NCI-H1436 (cell line): ENCODE measurements at places on chromosomes 7 and 10.

GRCh38 chr7:107315716-107316220, 147.0 kb downstream of the HBP1 start:
- DNase-seq = no peak

GRCh38 chr7:132604121-132604520, 27.9 kb upstream of the PLXNA4 start:
- no peak for DNase-seq

GRCh38 chr7:45584261-45585210, 10.4 kb downstream of the ADCY1 start:
- DNase-seq = no peak

- DNase-seq = no peak
Observed at GRCh38 chr7:2734084-2734686, 46.2 kb downstream of the AMZ1 start.

DNA sequence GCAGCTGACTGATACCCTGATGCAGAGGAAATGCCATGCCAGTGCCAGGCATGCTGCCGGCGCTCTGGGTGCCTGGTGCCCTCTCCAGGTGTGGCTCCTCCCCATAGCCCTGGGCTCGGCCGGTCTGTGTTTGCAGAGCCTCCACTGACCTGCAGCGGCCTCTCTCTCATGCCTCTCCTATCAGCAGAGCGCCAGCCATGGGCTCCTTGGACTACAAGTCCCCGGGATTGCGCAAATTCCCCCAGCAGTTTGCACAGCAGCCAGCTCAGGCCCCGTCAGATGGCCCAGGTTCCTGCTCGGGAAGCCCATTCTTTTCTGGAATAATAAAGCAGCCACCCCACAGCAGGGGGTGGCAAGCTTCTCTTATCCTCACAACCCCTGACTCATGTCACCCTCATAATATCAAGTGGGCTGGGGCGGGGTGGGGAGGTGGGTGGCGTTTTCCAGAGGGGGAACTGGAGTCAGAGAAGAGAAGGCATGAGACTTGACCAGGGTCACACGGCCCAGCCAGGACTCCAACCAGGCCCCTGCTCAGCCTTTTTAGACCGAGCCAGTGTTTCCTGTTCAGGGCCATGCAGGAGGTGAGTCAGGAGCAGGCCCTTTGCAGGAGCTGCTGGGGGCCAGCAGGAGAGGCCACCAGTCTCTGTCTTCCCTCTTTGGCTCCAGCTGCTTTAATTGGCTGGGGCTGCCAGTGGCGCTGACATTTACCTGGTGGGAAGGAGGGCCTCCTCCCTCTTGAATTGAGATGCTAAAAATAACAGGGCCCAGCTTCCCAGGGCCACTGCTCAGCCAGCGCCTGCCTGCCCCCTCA, 58.6 kb downstream of the ZMIZ1 start:
- DNase-seq = no peak

- DNase-seq = no peak
Observed at GRCh38 chr10:114623661-114624294, 34.3 kb downstream of the ABLIM1 start.

DNA sequence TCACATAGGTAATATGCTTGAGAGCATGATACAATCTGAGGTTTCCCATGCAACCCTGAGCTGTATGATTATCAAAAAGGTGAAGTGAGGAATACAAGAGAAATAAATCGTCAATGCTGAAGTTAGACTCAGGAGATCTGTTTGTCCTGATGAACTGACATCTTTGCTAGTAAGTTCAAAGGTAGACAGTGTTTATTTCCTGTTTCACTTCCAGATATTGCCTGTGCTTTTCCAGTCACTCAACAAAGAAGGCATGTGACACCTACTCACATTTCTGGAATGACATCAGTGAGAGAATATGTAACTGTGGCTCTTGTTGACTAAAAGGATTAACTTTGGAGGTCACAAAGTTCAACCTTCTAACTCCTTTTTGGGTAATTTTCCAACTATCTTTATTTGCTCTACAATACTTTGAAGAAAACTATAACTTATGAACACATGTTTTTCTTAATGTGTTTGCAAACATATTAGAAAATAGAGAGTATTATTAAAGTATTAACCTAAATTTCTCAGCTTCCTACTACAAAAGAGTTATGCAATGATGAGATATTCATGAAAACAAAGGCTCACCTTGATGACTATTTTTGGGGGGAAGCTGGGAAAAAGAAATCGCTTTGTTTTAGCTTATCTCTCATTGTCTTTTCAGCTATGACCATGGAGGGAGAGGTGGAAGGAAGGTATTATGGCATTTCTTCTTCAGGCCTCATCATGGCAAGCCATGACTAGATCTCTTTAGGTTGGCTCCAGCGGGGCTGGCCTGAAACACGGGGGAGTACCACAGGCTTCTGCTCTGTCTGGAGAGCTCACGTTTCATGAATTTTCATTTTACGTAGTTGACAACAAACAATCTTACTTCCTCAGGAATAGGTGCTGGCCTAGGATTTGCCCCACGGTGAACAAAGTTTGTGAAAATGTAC, 214.7 kb upstream of the SLC26A5 start:
- no peak for DNase-seq

GRCh38 chr10:133231946-133232574, 2.0 kb downstream of the UTF1 start:
- DNase-seq = no peak

GRCh38 chr7:96120445-96121225, 201.3 kb downstream of the SLC25A13 start:
- DNase-seq = no peak

GRCh38 chr7:100107890-100108289, 6.4 kb downstream of the AP4M1 start:
- no peak for DNase-seq

DNA sequence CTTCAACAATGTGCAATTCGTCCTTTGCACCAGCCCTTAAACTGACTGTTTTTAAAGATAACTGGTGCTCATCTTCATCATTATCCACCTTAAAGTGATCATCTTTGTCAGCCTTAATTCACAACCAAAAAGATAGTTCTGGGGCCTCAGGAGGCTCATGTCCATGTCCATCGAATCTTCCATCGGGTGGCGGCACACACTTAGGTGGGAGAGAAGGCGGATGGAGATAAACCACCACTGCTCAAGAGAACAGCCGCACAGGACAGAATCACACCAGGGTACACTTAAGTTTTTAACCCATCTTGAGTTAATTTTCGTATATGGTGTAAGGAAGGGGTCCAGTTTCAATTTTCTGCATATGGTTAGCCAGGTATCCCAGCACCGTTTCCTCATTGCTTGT, 24.8 kb downstream of the OIT3 start:
- no peak for DNase-seq
